Upper lobe of right lung (tissue), 1 donor: ENCODE measurements at places on chromosomes 7 and 10. TPM values are rescaled to one million over a fixed set of nuclear protein-coding genes. Genes with fewer than 3 reads are reported as not detected.

The MYOZ1 gene
- total RNA-seq = 5.2 TPM

The PPP1R17 gene
- total RNA-seq = not detected

The NEUROD6 gene
- total RNA-seq = not detected

The NPFFR1 gene
- total RNA-seq = 1.1 TPM

DNA sequence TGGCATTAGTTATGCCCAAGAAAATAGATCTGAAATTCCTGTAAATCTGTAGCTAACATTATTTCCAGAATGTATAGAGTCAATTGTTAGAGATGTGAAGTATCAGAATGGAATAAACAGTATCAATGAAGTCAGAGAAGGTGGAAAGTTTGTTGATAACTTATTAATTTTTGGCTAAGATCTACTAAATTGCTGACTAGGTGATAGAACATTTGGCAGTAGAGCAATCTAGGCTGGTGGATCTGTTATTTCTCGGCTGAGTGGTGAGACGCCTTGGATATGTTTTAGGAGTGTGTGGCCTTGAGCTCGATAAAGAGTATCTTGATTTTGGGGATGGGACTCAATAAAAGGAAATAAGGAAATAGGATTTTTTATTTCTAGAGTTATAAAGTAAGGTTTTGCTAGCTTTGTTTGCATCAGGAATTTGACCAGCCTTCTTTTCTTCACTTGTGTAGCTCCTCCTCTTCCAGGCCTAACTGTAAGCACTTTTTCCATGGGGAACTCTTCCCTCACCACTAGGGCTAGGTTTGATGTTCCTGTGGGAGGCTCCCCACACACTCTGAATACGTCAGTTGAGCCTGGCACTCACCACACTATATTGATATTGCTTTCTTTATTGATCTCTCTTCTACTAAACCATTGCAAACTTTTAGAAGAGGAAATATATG lies 86.8 kb upstream of the CSTF2T start:
- DNase-seq = no peak
- H3K4me3 ChIP-seq = no peak overlapping the region
- H3K27me3 ChIP-seq = no peaks in the 10 kb centered on the region
- no peaks in the 10 kb centered on the region for H3K36me3 ChIP-seq
- no peak overlapping the region for H3K27ac ChIP-seq

DNA sequence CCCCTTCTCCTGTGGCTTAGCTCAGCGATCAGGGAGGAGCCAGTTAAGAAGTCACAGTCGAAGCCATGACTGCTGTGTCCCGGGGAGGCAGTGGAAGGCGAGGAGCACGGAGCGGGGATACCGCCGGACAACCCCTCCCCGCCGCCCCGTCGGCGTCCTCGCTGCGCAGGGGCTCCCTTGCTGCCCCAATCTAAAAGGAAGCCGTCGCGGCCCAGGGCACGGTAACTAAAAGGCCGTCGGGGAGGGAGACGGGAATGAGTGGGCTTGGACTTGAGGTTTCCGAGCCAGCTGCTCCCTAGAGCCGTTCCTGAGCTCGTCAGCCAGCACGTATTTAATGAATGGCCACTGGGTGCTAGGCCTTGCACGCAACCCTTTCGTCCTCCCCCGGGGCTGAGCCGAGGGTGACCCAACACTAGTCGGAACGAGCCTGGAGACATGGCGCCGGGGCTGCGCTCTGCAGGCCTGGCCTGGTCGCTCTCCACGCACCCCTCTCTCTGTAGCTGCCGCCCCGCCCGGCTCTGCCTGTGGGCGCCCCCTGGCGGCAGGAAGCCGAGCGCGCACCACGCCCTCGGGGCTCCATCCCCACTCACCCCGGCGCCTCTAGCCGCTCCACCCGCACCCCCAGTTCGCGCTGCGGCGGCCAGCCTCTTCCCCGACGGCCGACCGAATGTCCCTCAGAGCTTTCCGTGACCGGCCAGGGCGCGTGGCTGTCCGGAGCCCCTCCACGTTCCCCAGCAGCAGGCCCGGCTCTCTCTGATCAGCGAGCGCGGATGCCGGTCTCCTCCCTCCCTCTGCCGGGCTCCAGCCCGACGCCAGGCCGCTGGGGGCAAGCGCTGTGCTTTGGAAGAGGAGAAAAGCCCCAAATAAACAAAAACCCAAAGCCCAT lies 29.3 kb upstream of the KCNK18 start:
- H3K27ac ChIP-seq = no peak overlapping the region
- peaks cover 99% of the 10 kb centered on the region for H3K27me3 ChIP-seq
- H3K4me3 ChIP-seq = no peak overlapping the region
- H3K4me1 ChIP-seq = peaks cover 28% of the 10 kb centered on the region

DNA sequence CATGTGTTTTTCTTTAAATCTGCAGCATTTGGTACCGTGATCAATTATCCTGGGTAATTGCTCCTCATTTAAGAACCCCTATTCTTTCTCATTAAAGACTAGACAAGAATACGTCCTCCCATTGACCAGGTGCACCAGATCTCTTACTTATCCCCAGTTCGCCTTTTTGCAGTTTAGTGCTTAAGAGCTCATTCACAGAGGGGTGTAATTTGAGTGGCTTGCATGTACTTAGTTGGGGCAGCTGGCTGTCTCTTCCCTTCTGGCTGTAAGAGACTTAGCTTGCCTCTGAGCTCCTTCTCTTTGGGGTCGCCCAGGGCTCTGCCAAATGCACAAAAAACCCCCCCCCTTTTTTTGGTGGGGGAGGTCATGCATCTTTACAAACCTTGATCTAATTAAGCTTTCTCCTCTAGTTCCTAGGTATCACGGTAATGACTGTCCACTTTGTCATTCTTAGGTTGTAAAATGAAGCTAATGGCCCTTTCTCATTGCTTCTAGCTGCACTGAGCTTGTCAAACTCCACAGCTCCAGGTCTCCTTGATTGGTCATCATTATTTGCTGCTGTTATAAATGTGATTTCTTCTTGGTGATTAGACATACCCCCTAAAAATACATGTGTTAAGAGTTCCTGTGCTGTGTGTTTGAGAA lies 26.3 kb downstream of the GAD2 start:
- no peak overlapping the region for H3K4me3 ChIP-seq
- no peaks in the 10 kb centered on the region for H3K27me3 ChIP-seq
- H3K27ac ChIP-seq = no peak overlapping the region
- no peaks in the 10 kb centered on the region for H3K36me3 ChIP-seq
- no peak for DNase-seq

- no peaks in the 10 kb centered on the region for H3K27me3 ChIP-seq
- H3K27ac ChIP-seq = no peak overlapping the region
- peaks cover 17% of the 10 kb centered on the region for H3K36me3 ChIP-seq
- DNase-seq = no peak
These were observed 20.3 kb downstream of the YWHAG start for GRCh38 chr7:76338298-76339084.

GRCh38 chr10:111131168-111131799 lies 54.5 kb downstream of the ADRA2A start:
- H3K4me1 ChIP-seq = no peaks in the 10 kb centered on the region
- no peak for DNase-seq
- H3K27ac ChIP-seq = no peak overlapping the region
- no peaks in the 10 kb centered on the region for H3K27me3 ChIP-seq
- no peaks in the 10 kb centered on the region for H3K36me3 ChIP-seq
- H3K4me3 ChIP-seq = no peak overlapping the region
